Stimulated activated CD4-positive, alpha-beta T cell treated with anti-CD3 and anti-CD28 coated beads, TNF-alpha, amount 100 ng/mL, for 4 hours (primary cell): ENCODE measurements at places on chromosomes 12 and 14.

DNA sequence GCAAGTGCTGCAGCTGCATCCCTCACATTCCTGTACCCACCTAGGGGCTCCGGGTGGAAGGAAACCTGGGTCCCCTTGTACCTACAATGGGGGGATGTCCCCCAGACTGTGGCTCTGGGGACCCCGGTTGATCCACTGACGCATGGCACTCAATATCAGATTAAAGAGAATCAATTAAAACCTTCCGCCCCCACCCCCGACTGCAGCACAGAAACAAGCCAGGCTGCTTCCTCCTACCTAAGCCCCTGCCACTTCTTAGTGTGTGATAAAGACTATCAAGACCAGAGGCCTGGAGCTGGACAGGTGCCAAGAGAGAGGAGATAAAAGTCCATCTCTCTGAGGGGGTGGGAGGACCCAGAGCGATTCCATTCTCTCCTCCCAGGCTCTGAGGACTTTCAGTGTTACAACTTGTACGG, 28.2 kb upstream of the RPLP0 start:
- DNase-seq = no peak

GRCh38 chr12:3335078-3335487, 155.9 kb upstream of the PRMT8 start:
- no peak for DNase-seq

DNA sequence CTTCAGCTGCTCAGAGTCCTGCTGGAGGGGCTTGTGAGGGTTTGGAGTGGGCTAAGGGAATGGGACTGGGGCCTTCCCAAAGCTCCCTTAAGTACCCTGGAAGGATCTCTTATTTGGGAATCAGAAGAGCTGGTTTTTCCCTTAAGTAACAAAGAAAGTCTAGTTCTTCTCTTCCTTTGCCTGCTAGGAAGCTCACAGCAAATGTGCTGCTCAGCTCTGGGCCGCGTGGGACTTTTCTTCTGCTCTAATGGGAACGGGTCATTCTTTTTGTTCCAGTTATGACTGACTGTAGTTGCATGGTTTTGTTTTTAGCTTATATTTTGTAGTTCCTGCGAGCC, 6.0 kb downstream of the KIF26A start:
- no peak for DNase-seq

GRCh38 chr14:91185721-91186120, 58.8 kb downstream of the GPR68 start:
- DNase-seq = no peak

DNA sequence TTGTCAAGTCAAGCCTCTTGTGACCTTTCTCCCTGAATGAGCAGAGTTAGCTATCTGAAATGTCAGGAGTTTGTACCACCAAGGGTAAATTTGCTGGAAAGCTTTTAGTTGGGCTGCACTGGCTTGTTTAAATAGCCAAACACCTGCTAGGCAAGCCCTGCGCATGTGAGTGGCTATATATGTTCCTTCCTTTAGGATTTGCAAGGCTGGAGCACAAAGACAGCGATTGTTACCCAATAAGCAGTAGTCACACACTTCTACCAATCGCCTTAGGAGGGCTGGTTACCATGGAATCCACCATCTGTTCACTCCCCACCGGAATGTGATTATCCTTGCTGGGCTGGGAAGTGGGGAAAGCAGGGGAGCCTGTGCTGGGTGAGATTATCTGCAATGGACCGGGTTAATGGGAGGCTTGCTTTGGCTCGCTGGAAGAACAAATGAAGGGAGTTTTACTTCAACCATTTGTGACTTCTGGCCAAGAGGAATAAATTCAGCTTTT, 102.5 kb downstream of the FGD4 start:
- no peak for DNase-seq

DNA sequence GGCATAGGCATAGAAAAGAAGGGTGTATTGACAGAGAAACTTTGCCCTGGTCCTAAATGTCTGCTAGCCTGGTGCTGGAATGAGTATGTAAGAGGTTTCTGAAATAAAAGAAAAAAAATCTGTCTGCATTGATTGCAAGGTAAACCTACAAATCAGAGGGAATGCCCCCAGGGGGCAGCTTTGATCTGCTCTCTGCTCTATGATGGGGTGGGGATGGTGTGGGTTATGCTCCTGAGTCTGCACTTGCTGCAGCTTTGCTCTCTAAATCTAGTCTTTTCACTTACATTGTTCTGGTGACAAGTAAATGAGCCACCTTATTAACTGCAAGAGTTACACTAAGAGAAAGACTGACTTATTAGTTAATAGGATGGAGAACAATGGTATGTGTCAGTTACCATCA, 468.4 kb upstream of the STXBP6 start:
- DNase-seq = no peak

DNA sequence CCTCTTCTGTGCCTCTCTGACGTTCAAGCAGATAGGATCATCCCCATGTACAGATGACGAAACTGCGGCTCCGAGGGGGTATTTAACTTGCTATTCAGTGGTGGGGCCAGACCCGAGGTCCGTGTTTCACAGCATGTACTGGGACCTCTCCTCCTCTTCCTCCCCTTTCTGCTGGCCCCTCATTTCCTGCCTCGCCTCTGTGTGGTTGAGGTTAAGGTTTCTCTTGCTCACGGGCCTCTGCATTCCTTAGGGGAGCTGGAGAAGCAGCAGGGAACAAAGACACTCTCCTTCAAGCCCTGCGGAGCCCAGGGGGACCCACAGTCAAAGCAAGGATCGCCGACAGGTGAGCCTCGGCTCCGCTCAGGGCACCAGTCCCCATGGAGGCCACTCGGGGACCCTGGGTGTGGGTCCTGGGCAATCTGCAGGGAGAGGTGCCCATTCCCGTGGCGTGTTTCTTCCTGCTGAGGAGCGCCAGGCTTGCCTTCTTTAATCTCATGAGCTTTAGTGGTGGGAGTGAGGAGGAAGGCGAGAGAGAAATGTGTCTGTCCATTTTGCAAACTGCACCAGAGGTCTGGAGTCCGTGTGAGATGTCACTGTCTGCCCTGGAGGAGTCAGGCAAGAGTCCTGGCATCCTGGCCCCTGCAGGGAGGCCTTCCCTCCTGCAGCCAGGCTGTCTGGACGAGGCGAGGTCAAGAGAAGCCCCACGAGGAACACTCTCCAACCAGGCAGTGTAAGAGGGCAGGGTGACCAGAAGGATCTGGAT, 45.0 kb downstream of the SLC6A12 start:
- no peak for DNase-seq

DNA sequence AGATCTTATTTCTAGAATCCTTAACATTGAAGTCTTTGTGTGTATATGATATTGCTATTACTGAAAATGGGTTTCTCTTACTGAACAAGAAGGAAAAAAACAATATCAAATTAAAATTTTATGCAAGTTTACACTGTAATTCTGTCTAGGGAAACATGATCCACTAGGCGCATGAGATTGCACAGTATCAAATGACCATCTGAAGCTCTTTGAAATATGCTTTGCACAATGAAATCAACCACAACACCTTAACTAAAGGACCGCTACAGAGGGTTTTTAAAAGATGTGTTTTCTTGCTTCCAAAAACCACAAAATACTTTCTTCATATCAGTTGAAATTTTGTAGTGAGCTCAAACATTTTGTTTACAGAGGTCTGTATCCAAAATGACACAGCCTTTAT, 15.1 kb upstream of the KERA start:
- DNase-seq = no peak

GRCh38 chr12:33587784-33588712, 148.4 kb upstream of the SYT10 start:
- no peak for DNase-seq

DNA sequence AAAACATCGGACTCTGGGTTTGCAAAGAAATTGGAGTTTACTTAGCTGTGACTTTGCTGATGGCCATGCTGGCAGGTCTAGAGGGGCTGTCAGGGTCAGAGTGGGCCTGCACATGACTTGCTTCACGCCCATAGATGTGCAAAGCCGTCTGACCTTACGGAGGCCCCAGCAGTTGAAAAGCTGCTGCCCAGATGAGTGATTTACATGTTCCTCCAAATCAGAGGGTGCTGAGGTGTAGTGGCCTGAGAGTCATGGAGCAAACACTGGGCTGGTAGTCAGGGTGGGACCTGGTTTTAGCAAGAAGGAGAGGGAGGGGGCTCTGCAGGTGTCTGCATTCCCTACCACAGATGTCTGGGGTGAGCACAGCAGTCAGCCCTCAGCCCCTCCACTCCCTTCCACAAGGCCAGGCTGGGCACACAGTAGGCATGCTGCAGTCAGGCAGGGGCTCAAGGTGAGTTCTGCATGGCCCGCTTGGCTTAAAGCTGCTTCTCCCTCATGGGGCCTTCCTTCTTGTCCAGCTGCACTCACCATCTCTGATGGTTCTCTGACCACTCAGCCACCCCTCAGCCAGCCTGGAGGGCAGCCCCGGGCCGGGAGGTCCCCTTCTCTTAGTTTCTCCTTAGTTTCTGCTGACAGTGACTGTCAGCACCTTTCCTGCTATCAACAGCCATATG, 34.2 kb upstream of the EML1 start:
- no peak for DNase-seq

DNA sequence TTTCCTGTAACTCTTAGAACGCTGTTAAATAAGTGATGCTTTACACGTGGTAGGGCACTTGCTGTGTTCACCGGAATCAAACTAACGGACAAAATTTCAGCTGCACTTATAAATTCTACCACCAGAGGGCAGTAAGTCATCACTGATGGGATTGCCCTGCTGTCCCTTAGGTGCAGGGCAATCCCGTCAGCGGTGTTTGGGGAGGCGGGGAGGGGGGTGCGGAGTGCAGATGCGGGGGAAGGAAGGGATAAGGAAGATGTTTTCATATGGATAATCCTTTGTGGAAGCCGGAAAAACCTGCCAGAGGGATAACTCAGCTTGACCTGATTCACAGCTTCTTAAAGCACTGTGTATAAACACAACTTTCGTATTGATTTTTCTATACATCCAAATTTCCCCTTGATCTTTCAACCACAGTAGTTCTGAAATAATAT, 21.7 kb upstream of the SLC10A1 start:
- DNase-seq = peak; percentile 7

- DNase-seq = no peak
Observed at GRCh38 chr12:11801643-11802042, 152.2 kb downstream of the ETV6 start.

DNA sequence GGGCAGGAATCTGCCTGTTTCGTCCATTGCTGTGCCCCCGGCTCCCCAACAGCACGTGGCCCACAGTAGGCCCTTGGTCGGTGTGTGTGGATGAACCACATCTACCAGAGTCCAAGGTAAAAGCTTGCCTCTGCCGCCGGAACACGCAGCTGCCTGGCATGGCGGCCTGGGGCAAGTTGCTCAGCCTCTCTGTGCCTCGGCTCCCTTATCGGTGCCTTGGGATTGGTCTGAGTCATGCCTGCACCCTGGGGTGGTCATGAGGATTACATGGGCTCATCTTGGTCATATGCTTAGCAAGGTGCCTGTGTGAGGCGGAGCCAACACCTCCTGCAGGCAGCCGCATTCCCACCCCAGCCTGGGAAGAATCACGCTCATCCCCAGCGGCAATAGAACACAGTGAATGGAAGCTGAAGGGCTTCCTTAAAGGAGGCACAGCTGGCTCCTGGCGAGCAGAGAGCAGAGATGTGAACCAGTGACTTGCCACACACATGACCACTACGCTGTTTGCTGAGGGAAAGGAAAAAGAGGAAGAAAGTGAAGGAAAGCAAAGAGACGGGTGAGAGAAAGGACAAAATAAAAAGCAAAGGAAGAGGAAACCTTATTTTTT, 5.5 kb upstream of the SCARB1 start:
- no peak for DNase-seq

DNA sequence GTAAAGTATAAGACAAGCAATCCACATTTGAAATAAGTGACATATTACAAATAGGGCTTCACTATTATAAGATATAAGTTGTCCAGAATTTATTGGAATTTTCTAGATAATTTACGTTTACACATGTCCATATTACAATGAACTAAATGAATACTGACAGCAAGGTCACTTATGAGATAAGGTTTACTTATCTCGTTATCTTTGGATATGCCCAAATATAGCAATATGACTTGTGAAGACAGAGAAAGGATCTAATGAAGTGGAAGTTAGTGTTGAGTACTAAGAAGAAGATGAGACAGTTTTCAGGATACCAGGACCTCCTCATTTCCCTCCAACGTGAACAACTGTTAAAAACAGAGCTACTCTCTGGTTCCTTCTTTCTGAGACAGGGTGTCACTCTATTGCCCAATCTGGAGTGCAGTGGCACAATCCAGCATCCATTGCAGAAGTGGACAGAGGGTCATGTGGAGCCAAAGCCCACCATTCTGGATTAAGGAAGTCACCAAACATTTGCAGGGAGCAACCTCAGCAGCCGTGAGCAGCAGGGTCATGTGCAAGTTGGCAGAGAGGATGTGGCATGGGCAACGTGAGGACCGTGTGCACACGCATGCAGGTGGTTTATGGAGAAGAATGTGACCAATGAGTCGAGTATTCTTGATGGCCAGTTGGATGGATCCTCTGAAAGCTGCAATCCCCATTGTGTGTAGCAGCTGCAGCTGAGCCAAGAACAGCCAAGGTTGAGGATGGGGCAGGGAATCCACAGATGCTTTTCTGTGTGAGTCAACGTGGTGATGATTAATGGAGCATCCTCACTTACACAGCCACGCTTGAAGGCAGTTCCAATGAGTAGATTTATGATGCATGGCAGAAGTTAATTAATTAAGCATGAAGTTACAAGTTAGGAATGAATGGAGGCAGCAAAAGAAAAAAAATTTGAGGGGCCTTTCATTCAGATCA, 111.0 kb downstream of the BICD1 start:
- no peak for DNase-seq

- no peak for DNase-seq
Observed at GRCh38 chr12:57744194-57744776, 554 bp upstream of the TSPAN31 start.

- no peak for DNase-seq
Observed at GRCh38 chr14:37903343-37904191, 304.1 kb upstream of the SSTR1 start.

GRCh38 chr14:87467578-87467977, 525.4 kb downstream of the GALC start:
- no peak for DNase-seq

- no peak for DNase-seq
Observed at GRCh38 chr12:132675757-132676432, 11.2 kb downstream of the POLE start.

- DNase-seq = no peak
Observed at GRCh38 chr12:51075390-51075789, 8.0 kb downstream of the CSRNP2 start.

- no peak for DNase-seq
Observed at GRCh38 chr12:113075137-113075683, 18.7 kb downstream of the DTX1 start.

DNA sequence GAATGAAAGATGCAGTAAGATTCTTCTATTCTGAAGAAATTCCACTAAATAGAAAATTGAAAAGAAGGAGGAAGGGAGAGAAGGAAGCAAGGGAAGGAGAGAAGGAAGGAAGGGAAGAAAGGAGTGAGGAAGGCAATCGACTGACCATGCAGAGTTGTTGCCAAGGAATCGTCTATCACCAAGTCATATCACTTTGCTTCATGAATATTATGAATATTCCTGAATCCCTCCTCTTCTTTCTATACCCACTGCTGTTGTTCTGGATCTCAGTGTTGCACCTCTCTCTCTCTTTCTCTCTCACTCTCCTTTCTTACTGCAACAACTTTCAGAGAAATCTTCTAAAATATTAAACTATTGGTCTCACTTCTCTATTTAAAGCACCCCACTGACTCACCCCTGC, 222.4 kb downstream of the IPO8 start:
- DNase-seq = no peak
